ENCODE measurements at places on chromosomes 5 and 9.
A peak's percentile ranks its signal among the peaks of the same experiment; 100 is the strongest.

- no peak for DNase-seq
Measured at GRCh38 chr9:93267681-93268505, 84.0 kb downstream of the WNK2 start.

DNA sequence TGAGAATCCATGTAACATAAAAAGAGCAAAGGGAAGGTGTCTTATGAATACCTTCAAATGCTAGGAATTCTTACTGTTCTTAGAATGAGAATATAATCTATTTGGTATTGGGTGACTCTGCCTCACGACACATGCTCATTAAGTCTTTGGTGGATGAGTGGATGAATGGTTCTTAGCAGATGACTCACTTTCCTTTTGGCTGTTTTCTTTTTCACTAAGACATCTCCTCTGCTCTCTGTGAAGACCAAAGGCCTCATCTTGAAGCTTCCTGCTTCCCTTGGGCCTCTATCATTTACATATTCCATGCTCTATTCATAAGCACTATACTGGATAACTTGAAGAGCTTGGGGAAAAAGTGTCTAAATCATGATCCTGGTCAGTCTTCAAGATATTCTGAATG lies 468.1 kb downstream of the SPATA31D1 start:
- DNase-seq = no peak

- no peak for DNase-seq
Measured at GRCh38 chr9:124844291-124844690, 9.0 kb upstream of the WDR38 start.

DNA sequence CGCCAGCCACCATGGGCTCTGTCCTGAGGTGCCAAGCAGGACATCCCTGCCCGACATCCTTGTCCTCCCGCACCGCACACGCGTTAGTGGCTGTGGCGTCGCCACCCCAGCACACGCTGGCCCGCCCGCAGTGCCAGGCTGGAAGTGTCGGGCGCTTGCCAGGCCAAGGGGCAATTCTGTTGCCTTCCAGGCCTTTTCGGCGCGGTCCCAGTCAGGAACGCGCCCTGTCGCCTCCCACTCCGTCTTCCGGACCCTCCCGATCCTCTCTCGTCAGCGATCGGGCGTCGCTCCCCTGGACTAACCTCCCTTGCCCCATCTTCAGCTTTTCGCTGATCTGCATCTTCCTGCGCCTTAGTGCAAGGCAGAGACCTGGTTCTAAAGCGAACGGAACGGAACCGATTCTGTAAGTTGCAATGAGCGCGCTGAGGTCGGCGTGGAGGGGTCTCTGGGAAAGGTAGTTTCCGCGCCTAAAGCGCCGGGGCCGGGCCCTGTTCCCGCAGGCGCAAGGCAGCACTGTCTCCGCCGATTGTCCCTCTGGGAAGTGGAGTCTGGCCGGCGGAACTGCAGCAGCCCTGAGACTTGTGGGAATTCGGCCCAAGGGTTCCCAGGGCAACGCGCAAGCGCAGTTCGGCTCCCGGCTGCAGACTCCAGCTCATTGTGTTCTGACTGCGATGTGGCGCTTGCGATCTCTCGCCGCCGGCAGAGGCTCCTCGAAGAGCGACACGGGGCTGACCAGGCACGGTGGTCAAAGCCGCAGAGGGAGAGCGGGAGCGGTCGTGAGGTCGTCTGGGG lies at the start of gene ZNF454:
Gene ZNF454, plus strand, starts transcription at position 630 of the 792 bp plus-strand sequence. CDS start 1,594 bp downstream, outside the sequence.
- DNase-seq = no peak

GRCh38 chr5:128014578-128014977 lies 69.0 kb upstream of the SLC12A2 start:
- DNase-seq = no peak

DNA sequence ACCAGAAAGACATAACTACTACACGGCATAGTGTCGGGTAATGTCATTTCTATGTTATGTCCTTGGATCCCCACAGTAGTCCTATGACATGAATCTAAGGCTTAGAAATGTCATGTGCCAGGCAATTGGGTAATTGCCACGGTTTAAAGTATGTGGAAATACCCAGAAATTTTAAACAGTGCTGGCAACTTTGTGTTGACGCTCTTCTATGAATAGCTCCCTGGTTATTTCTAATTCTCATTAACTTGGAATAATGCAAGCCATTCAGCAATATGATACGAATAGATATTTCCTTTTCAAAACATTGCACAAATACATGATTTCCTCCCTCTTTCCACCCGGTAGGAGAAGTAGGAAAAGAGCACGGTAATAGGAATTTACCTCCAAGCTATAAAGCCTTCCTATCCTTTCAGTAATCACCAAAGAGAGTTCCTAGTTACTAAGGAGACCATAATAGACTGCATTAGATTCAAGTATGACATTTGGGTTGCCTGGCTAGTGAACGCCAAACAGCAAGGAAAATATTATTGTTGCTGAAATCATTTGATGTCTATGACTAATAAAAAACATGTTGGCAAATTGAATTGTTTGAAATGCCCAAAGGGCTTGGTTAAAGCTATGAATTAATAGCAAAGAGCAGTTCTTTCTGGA lies 168.4 kb downstream of the CCDC192 start:
- no peak for DNase-seq

GRCh38 chr5:122608222-122608621 lies 166.7 kb upstream of the SNX2 start:
- no peak for DNase-seq

DNA sequence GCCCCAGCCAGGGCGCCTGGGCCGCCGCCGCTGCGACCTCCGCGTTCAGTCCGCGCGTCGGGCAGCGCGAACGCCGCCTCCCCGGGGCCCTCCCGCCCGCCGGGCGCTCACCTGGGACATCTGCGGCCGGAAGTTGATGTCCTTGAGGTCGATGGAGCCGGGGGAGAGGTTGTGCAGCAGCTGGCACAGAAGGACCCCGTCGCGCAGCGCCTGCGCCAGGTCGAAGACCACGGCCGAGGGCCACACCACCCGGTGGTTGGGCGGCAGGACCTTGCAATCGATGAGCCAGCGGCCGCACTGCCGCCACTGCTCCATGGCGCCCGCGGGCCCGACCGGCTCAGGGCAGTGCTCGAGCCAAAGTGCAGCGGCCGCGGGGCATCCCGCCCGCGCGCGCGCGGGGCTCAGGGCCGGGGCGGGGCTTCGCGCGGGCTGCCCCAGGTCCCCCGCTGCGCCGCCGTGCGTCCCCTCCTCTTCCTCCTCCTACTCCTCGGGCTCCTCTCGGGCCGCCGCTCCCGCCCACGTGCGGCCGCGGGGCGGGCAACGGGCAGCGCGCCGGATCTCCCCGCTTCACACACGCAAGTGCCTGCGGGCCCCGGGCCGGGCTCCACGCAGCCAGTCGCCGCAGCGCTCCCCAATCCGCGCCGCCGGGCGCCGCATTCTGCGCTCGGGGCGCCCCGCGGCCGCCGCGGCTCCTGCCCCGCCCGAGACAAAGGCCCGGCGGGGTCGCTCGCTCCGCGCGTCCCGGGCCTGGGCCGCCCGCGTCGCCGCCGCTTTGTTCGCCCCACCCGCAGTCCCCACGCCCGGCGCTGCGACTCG lies at the start of gene VAV2:
Gene VAV2, minus strand, starts transcription at position 361 of the 816 bp plus-strand sequence. Its CDS starts 46 bp downstream, at position 315.
- DNase-seq = peak; percentile 87

DNA sequence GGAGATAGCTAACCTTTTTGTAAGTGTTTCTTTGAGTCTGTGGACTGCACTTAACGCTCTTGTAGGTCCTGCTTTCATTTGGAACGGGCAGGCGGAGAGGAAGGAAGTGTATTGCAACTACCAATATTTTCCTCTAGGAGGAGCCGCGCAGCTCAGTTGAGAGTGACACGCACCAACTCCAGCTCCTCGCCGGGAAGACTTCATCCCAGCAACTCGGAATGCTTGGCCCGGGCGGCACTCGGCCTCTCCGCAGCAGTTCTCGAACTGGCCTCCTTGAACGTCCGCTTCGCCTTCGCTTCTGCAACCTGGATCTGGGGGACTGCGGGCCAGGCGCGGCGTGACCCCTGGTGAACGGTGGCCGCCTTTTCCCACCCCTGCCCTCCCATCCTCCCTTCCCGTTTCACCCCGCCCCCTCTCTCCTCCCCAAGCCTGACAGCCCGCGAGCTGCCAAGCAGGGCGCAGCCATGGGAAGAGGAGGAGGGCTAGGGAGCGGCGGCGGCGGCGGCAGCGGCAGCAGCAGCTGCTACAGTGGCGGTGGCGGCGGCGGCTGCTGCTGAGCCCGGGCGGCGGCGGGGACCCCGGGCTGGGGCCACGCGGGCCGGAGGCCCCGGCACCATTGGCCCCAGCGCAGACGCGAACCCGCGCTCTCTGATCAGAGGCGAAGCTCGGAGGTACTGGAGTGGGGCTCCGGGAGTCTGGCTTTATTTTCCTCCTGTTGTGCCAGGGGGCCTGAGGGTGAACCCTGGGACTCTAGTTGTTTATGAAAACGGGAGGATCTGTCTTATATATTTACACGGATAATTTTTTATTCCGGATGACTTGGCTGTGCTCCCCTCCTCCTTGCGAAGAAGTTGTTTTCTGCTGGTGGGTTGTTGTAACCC lies at the start of gene GHR:
Gene GHR, plus strand, starts transcription at position 155 of the 881 bp plus-strand sequence. CDS start 142,436 bp downstream, outside the sequence.
- peak; percentile 90 for DNase-seq

GRCh38 chr5:168104350-168104749 lies 187.1 kb upstream of the WWC1 start:
- no peak for DNase-seq

DNA sequence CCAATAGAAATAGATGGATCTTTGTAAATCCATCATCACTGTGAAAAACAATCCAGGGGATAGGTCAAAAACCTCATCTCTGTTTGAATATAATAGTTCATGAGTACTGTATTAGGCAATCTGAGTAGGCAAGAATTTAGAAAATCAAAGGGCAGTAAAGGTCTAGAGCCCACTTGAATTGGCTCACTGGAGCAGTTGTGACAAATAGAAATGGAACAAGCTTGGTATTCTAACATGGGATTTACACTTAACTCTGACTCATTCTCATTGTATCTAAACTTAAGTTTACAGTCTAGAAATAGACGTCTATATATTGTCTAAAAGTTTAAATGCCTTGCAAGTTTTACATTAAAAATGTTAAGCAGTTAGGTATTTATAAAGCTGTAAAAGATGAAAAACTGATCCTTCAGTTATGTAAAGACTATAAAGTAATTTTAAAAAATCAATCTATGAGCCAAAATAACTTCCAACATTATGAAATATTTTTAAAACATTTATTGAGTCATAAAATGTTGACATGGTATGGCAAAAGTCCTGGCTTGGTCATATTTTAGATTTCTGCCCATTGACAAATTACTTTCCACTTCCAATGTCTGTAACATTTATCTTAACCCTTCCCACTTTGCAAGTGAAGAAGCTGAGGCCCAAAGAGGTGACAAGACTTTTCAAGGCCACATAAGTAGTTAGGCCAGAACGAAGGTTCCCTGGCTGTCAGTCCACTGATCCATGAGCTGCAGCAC lies 203.7 kb upstream of the NREP start:
- DNase-seq = no peak

- DNase-seq = no peak
Measured at GRCh38 chr9:133685653-133686609, 49.8 kb downstream of the DBH start.

DNA sequence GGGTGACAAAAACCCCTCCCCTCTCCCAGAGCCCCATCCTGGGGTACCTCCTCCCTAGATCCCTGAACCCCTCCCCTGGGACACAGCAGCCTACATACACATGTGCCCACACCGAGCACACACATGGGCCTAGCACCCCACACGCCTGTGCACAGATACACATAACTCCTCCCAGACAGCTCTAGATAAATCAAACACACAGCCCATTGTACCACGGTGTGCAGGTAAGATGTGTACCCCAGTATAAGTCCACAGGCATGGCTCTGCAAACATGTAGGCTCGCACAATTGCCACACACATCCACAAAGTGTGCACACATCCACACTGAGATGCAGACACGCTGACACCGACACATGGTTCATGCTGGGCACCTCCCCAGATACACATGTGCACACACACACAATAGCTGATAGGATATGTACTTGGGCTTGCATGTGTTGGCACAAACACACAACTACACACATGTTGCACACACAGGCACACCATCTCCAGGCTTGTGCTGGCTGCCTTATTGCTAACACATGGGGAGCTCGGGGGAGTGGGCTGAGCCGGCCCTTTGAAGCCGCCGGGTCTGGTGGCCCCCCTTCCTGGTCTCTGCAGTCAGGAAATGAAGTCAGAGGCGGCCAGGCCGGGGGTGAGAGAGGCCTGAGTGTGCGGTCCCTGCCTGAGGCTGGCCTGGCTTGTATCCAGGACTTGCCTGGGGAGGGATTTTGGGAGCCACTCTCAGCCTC lies 30.2 kb downstream of the GOLGA2 start:
- DNase-seq = no peak

- peak; percentile 31 for DNase-seq
Measured at GRCh38 chr5:152246401-152246800, 158.7 kb downstream of the NMUR2 start.

- DNase-seq = no peak
Measured at GRCh38 chr5:38423276-38424147, 132.9 kb downstream of the LIFR start.

GRCh38 chr5:105134328-105134727 lies 1571.7 kb upstream of the NUDT12 start:
- no peak for DNase-seq

DNA sequence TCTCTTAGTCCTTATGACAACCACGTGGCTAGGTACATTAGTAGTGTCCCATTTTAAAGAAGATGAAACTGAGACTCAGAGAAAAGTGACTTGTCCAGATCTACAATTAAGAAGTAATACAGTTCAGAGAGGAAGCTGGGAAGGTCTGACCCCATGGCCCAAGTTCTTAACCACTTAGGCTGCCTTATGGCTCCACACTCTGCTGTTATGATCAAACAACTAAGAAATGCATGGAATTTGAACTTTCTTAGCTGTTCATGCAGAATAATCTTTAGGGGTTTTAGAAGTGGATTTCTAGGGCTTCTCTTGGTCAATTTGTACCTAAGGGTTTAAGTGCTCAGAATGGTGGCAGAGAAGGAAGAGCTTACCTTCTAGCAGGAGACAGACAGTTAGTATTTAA lies 128.0 kb upstream of the MSX2 start:
- no peak for DNase-seq

DNA sequence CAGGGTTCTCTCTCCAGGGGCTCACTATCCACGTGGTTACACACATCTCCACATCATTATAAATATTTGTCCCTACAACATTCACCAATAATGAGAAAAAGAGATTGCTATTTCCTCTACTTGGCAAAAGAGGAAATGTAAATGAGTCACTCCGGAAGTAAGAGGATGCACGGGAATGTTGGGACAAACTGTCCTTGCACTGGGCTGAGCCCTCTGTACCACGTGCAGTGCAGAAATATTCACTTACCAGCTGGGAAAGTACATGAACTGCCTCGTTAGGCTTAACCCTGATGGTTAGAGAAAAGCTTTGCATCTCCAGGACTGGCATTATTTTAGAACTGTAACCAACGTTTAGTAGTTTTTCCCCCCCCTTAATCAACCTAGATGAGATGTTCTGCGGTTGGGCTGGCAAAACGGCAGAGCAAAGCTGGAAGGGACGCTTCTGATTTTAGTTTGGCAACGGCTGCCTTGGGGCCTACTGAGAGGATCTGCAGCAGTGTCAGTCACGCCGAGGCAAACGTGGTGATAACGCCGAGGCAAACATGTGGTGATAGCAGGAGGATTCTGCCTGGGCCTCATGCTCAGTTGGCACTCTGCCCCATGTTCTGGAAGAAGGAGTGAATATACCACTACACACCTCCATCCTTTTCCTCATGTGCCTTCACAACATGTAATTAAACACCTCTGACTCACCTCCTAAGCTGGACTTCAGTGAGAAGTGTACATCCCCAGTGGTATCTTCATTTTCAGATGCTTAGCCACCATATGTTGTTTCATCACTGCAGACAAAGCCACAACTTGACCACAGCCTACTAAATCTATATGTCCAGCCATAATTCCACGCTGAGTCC lies 661.4 kb upstream of the KLF4 start:
- no peak for DNase-seq

Measured in LoVo (cell line).